ENCODE measurements at places on chromosomes 5 and 9.

DNA sequence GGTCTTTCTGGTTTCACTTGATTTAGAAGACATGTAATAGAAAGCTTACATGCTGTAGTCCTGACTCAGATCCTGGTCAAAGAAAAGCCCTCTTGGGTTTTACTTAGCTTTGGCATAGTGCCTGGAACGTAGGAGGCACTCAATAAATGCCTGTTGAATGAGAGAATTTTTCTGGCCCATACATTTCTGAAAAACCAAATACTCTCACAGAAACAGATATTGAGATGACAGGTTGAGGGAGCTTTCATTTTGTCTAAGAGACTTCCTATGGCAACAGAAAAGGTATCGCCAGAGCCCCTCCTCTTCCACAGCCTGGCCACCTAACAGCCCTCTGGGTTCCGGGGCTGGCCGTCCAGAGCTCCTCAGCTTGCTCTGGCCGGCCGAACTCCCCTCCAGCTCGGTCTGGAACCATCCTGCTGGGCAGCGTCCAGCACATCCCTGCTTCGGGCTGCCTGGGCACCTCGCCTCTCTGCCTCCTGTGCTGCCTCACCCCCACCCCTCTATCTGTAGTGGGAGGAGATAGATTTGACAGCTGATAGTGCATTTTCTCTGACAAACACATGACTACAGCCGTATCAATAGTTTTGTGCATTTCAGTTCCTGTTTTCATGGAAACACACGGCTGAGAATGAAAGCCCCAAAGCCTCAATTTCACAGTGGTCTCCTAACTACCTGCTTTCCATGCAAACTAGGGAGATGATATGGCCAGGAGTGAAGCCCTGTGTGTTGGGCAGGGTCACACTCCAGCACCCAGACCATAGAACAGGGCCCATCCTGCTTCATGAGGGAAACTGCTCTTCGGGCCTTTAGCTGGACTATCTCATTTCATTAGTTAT, 1.1 kb downstream of the IL4 start:
- no peak for DNase-seq

DNA sequence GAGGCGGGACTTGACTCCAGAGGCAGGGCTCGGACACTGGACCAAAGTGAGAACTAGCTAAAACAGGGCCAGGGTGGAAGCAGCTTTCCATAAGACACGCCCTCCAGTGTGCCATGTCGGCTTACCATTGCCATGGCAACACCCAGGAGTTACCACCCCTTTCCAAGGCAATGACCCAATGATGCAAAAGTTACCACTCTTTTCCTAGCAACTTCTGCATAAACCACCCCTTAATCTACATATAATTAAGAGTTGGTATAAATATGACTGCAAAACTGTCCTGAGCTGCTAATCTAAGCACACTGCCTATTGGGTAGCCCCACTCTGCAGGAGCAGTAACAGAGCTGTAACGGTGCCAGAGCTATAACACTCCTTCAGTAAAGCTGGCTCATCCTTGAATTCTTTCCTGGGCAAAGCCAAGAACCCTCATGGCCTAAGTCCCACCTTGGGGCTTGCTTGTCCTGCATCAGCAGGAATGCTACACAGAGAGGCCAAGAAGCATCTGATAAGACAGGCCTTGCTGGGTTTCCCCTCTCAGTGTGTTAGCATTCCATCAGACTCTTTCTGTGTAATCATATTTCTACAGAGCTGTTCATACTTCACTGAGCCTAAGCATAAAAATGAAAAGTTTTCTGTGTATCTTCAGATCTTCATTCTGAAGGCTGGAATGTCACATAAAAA, 262.7 kb upstream of the KLF9 start:
- no peak for DNase-seq

GRCh38 chr5:93250424-93250823, 330.6 kb downstream of the NR2F1-AS1 start:
- no peak for DNase-seq

GRCh38 chr5:93208141-93208751, 372.8 kb downstream of the NR2F1-AS1 start:
- DNase-seq, result no peak

- no peak for DNase-seq
These were observed 1917.1 kb upstream of the CDH6 start for GRCh38 chr5:29276371-29276770.

DNA sequence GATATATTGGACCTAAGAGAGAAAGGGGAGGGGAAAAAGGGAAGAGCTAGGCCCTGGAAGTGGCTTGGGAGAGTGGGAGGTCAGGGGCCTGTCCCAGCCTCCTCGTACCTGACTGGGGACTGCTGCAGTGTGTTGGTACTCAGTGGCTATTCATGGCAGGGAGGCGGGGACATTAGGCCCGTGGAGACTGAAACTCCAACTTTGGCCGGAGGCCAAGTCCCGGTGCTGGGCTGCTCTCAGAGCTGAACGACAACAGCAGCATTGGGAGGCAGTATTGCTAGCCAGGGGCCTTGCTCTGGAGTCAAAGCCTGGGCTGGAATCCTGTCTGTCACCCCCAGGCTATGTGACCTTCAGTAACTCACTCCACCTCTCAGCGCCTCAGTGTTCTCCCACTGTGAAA, 37.8 kb downstream of the NEURL1B start:
- DNase-seq, result no peak

DNA sequence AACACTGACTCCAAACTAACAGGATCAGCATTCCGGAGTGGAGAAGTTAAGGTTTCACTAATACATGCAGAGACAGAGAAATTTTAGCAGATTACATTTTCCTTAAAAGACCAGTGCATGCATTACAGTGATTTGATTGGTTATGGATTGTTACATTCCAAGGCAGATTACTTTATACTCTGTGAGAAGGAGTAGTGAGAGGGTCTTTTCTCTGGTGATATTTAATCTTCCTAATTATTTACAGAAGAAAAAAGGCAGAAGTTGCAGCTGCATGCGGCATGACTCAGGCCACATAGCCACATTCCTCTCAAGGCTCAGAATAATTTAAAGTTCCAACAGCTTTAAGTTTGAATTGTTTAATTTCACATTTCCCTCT, 53.0 kb upstream of the PDZD2 start:
- no peak for DNase-seq

GRCh38 chr5:53667621-53668020, 107.2 kb downstream of the NDUFS4 start:
- no peak for DNase-seq

GRCh38 chr5:55154873-55155272, 5.1 kb upstream of the GPX8 start:
- DNase-seq, result no peak

DNA sequence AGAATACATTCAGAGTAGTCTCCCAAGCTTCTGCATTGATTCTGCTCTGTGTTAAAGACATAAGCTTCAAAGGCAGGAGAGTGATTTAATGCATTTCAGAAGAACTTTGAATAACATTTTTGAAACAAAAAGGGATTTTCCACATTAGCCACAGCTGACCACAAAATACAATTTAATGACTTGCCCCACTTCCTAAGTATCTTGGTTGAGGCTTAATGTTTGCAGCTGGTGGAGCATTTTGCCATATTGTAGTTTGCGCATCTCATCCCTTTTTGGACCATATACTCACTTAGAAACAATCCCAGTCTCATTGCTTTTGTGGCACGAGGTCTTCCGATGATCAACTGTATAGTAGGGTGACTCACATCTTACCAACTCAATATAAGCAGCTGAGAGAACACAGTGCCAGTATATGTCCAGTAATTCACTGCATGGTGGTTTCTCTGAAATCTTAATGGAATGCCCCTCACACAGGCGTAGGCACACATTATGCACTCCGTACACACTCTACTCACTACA, 455.8 kb upstream of the PTGER4 start:
- DNase-seq, result no peak

DNA sequence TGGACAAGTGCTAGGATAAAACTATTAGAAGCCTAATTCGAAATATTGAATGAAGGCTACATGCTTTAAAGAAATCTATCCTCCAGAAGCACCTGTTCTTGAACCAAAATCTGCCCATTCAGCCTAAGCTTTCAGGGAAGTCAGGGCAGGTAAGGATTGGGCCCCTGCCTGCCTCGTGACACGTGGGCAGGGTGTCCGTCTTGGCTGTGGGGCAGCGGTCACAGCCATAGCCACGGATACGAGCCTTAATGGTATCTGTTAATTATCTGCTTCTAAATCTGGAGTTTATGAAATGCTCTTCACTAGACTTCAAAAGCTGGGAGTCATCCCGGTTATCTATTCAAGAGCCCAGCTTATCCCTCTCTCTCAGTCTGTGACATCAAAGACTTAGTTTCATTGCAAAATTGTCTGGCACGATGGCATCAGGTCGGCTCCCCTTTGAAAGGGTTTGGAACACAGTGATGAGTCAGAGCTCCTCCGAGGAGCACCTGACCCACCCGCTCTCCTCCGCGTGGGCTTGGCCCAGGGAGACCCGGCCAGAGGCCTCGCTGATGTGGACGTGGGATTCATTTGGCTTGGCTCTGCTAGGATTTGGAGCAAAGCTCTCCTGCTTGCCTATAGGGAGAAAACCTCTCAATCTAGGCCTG, 135.9 kb downstream of the MACROH2A1 start:
- DNase-seq, result no peak

DNA sequence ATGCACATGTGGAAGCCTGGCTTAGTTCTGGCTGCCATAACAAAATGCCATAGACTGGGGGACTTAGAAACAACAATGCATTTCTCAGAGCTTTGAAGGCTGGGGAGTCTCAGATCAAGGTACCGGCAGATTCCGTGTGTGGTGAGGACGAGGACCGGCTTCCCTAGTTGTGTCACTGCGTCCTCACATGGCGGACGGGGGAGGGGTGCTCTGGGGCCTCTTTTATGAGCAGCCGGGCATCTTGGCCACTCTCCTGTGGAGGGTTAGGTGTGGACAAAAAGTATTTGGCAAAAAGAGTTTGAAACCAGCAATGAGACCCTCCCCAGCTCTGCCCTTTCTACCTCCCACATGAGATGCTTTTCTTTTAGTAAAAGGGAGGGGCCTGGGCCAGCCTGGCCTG, 118.5 kb upstream of the LPCAT1 start:
- no peak for DNase-seq

DNA sequence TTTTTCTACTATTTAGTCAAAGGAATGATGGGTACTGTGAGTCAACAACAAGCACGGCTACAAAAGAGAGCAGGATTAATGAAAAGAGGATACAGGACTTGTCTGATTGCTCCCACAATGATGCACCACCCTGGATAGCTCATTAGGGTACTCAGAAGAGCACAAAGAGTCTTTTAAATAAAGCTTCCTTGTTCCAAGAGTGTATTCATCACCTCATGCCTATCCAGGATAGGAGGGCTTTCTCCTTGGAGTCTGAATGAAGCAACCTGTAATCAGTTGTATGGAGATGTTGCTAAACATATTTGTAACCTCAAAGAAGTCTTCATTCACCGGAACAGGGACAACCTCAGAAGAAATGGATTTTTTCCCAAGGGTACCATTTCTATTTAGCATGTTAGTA, 219.5 kb upstream of the TMEM161B start:
- DNase-seq, result no peak

DNA sequence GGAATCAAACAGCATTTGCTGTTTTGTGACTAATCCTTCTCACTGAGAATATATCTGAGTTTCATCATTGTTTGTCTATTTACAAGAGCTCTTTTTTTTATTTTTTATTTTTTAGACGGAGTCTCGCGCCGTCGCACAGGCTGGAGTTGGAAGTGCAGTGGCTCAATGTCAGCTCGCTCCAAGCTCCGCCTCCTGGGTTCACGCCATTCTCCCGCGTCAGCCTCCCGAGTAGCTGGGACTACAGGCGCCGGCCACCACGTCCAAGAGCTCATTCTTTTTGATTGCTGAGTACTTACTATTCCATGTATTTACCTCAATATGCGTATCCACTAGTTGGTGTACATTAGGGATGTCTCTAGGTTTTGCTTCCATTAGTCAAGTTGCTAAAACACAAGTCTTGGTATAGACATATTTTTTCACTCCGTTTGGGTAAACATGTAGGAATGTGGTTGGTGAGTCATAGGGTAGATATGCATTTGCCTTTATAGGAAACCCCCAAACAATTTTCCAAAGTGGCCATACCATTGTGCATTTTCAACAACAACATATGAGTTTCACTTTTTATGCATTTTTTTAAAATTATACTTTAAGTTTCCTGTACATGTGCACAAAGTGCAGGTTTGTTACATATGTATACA, 1005.0 kb upstream of the CDH10 start:
- DNase-seq, result no peak

DNA sequence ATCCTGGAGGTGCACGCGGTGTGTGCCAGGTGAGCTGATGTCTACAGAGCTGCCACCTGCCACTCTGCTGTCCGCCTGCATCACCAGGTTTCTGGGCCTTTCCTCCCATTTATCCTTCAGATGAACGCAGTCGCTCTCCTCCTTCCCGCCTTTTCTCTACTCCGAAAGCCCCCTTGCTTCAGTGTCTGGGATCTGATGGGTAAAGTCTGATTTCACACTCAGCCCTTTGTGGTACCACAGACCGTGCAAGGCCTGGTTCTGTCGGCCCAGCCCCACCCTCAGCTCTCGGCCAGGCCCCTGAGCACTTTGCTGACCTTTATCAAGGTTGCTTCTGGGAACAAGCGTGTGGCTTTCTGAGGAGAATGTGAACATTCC, 32.5 kb downstream of the GLT6D1 start:
- no peak for DNase-seq

DNA sequence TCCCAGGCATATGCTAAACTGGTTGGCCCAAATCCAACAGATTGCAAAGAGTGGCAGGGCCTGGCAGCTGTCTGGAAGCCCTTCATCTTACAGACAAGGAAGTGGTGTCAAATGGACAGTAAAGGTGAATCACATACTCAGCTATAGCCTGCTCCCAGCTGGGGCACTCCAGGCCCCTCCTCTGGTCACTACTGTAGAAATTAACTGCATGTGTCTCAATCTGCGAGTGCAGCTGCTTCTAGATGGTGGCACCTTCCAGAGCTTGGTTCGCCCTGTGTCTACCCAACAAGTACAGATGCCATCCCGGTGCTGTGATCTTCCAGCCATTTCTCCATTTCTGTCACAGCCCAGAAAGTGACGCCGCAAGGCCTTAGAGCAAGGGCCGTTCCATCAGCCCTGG, 50.2 kb downstream of the OTULIN start:
- no peak for DNase-seq

DNA sequence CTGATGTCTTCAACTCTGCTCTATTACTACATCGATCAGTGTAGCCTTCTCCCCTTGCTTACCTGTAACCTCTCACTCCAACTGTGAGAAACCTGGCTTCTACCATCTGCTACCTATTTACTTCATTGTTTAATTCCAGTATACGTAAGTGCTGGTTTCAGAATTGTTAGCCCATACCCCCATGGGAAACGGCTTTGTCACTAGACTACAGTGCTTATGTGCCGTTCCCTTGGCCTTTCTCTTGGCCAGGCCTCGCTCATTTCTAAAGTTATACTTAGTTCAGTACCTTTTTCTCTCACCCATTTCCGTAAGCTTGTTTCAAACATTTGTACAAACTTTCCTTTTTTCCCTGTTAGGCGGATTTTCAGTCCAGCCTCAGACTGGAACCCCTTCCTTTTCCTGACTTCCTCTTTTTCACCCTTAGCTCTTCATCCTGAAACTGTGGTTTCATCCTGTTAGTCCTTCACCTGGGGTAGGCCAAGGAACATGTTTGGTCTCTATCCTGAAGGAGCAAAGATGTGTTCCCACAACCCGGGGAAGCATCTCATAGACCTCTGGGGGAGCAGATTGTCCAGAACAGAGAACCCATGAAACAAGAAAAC, 21.7 kb downstream of the ALG2 start:
- DNase-seq, result no peak

GRCh38 chr9:68431307-68431706, 74.9 kb downstream of the PGM5 start:
- DNase-seq, result no peak
